ENCODE measurements at places on chromosomes 3 and 15.

DNA sequence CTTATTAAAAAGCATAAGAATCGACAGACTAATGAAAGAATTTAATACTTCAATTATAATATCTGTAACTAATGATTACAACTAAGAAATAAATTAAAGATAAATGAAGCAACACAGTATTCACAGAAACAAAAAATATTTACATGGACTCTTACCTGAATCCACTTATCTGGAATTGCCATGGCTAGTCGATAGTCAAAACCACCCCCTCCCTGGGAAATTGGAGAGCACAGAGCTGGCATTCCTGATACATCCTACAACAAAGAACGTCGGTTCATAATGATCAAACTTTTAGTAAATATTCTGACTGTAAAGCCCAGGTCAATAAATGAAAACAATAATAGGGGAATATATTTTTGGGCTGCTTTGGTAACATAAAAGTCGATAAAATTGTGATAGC lies 175.5 kb downstream of the GBE1 start:
- no peak for DNase-seq

DNA sequence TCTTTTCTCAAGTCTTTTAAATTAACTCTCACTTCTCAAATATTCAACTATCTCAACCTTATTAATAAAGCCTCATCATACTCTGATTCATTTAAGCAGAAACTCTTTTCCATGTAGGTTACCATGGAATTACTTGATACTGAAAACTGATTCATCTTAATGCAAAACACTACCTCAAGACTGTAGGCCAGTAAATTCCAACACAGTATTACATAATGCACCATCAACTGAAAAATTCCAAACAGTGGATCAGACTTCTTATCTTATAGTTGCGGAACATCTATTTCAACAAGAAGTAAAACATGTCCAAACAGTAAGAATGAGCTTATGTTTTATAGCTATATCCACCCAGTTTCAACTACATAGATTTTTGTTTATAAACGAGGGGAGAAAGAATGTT lies 124.5 kb downstream of the PEAK1 start:
- DNase-seq, result no peak

DNA sequence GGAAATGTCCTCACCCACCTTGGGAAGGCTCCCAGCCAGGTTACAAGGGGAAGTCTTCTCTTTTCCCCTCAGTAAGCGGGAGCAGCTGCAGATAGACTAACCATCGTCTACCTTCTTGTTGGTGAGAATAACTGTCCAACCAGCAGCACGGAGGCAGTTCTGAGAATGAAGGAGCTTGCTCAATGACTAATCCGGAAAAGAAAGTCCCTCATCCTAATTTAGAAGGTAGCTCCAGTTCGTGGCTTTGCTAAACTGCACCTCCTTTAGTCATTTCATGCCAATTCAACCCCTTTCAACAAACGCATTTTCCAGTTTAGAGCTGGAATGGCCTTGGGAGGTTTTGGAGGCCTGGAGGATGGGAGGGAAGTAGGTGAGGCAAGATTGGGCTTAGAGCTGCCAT lies 527.4 kb upstream of the PROK2 start:
- no peak for DNase-seq

- DNase-seq, result no peak
Observed at GRCh38 chr3:80113331-80113730, 345.5 kb upstream of the ROBO1 start.

DNA sequence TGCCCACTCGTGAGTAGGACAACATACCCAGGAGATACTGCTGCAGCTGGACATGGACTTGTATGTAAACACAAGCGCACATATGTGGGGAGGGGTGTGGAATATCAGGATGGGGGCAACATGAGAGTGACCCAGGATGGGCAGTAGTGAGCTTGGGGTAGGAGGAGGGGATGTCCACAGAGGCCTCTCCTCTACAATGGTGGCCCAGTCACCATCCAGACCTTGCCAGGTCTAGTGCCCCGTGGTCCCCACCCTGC lies 266 bp upstream of the ZBTB47 start:
- no peak for DNase-seq

GRCh38 chr3:168216851-168217250 lies 121.1 kb upstream of the GOLIM4 start:
- DNase-seq, result no peak

DNA sequence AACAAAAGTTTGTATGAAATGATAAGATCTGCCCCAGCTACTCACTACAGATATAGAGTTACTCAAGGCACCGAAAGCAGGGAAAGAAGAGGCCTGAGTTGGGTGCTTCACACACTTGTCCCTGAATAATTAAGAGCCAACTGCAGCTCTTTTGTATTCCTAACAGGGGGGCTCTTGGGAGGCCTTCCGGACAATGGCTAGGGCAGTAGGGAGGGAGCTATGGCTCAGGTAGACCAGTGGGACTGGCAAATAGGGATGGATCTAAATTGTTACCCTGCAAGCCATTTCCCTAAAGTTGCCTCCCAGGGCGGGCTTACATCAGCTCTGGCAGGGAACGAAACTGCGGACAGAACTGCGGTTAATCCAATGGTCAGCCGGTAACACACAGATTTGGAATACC lies 6.2 kb downstream of the SEMA5B start:
- no peak for DNase-seq

GRCh38 chr15:78048628-78048920 lies 28.9 kb downstream of the TBC1D2B start:
- DNase-seq, result no peak

DNA sequence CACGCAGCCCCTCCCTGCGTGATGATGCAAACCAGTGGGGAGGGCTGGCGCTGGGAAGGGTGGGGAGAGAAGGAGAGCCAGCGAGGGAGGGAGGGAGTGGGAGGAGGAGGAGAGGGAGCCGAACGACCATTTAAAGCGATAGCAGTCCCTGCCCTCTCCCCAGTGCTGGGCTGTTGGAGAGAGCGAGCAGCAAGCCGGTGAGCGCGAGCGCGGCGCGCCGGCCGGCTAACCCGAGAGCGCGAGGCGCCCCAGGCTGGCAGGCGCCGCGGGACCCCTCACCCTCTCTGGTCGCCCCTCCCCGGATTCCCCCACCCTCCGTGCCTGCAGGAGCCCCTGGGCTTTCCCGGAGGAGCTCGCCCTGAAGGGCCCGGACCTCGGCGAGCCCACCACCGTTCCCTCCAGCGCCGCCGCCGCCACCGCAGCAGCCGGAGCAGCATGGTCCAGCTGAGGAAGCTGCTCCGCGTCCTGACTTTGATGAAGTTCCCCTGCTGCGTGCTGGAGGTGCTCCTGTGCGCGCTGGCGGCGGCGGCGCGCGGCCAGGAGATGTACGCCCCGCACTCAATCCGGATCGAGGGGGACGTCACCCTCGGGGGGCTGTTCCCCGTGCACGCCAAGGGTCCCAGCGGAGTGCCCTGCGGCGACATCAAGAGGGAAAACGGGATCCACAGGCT lies at the start of gene GRM7:
Gene GRM7, plus strand, starts transcription at position 162 of the 671 bp plus-strand sequence.
- no peak for DNase-seq

GRCh38 chr3:111292117-111292516 lies 220.5 kb downstream of the NECTIN3 start:
- DNase-seq, result no peak

- DNase-seq, result no peak
Observed at GRCh38 chr3:36212251-36212650, 168.1 kb upstream of the STAC start.

DNA sequence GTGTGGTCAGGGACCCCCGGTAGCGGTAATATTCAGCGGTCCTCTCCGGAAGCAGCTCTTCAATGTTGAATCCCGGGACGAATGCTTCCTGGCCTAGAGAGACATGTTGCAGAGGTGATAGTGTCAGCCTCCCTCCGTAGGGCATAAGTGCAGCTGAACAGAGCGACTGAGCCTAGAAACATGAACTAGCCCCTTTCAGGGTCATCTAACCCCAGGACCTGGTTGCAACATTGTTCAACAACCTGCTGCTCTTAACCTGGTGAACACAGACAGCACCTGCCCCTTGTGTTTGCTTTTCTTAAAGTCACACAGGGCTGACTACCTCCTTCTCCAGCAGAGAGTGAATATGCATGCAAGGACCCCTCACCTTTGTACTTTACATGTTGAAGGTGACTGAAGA lies 41.3 kb downstream of the CA12 start:
- DNase-seq, result no peak

DNA sequence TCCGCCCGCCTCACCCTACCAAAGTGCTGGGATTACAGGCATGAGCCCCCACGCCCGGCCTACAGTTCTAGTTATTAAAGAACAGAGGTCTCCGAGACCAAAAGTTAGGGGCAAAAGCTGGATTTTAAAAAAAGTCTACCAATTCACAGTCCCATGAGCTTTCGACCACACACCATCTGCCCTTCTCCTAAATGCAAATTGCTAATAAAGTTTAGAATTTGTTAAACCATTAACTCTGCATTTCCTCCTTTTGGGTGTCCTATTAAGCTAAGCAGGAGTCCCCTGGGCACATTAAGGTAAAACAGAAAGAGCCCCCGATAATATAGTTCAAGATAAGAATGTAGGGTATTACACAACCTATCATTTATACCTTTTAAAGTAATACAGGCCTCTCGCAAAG lies 322.7 kb downstream of the FOXP1 start:
- DNase-seq, result no peak

DNA sequence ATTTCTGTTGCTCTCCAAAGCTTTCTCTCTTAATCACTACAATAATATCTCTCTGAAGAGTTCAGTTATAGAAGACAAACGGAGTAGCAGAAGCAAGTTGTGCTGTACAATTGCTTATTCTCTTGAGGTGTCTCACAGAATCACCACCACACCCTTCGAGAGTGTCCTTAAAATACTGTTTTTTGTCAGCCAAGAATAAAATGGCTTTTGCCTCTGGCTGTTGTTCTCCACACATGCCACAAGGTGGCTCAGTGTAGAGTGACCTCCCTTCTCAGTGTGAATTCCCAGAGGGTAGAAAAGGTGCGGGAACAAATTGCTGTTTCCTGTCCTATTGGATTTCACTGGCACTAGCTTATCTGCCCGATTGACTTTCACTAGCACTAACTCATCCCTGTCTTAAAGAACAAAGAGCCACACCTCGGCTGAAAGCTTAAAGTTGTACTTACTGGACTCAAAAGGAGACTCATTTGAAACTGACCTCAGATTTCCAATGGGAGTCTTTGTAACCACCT lies 134.2 kb upstream of the SATB1 start:
- DNase-seq, result peak; percentile 1

DNA sequence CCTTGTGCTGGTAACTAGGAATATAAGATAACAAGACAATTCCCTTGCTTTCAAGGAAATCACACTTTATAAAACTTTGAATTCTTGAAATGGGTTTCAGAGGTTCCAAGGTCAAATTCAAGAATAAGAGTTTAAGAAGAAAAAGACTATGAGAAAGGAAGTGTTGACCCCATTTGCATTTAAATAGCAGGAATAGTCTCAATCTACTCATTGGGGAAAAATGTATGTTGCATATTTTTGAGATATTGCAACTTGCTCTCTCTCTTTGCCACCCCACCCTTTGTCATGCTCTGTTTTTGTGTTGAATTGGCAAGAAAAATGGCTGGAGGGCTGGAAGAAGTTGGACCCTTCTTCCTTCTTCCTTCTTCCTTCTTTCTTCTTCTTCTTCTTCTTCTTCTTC lies 699.2 kb downstream of the TUSC7 start:
- DNase-seq, result no peak

DNA sequence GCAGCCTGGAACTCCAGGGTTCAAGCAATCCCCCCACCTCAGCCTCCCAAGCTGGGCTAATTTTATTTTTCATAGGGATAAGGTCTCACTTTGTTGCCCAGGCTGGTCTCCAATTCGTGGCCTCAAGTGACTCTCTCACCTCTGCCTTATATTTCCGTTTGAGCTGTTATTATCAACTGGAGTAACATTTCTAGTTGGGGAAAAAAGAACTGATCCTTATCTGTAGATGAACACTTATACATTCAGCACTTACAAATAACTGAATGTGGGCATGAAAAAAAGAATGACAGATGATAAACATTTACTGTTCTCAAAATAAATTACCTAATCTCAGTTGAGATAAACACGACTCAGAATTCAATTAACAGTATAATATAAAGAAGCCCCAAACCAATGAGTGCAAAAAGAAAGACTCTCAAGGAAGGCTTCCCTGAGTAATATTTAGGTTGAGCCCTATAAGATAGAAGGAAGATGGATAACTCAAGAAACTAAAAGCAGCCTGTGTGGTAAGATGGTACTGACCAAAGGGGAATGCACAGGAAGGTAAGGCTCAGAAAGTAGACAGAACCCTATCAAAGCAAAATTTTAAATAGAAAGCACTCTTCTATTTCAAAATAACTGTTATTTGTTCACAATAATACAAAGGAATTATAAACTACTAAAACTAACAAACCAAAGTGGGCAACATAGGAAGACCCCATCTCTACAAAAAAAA lies 11.8 kb downstream of the UBE3A start:
- no peak for DNase-seq

GRCh38 chr15:62087671-62088352 lies 21.0 kb downstream of the C2CD4A start:
- DNase-seq, result no peak

DNA sequence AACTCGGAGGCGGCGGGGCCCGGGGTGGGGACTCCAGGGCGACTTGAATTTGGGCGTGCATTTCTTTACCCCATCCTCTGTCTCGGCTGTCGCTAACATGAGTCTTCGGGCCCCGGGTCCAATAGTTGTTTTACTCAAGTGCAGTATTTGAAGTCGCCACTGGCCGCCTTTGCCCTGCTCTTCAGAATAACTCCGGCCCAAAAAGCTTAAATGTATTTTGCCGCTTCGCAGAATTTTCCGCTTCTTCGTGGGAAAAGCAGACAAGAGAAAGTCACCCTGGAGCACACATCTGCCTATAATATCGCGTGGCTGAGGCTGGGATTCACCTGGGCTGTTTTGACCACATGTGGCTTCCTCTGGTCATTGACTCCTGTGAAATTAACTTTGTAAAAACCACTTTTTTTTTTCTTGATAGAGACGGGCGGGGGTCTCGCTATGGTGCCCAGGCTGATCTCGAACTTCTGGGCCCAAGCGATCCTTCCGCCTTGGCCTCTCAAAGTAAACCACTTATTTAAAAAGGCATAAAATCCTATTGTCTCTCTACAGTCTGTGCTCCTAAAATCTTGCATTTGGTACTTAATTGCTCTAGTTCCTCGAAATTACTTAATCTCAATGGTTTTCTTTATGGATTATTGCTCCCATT lies 676 bp downstream of the CNOT10 start:
- DNase-seq, result peak; percentile 5

DNA sequence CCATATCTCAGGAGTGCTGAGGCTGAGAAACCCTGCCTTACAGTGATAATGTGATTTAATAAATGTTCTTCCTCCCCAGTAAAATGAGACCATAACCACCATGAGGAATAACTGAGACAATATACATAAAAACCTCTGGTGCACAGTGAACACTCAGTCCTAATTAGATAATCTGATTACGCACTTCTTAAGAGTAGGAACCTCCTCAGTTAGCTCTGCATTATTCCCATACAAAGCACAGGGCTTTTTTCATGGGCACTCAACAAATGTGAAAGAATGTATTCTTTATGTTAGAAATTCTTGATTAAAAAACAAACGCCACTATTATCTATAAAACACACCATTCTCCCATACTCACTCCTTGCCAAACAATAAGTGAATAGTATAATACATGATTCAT lies 97.0 kb downstream of the TNIK start:
- DNase-seq, result no peak

DNA sequence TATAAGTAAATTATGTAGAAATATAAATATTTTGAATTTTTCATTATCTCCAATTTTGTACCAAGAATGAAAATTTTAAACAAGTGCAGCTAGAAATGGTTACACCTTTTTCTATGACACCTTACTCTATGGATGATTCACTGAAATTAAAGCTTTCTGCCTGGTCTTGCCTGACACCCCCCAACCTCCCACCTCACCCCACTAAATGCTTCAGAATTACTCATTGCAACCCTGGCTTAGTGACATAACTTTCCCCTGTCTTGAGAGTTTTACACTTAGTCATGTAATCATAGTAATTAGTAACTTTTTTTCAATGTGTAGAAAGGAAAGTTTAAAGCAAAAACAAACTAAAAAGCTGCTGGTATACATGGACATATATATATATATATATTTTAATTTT lies 42.0 kb upstream of the MEIS2 start:
- DNase-seq, result peak; percentile 37
